ENCODE measurements at places on chromosomes 2 and 18.

DNA sequence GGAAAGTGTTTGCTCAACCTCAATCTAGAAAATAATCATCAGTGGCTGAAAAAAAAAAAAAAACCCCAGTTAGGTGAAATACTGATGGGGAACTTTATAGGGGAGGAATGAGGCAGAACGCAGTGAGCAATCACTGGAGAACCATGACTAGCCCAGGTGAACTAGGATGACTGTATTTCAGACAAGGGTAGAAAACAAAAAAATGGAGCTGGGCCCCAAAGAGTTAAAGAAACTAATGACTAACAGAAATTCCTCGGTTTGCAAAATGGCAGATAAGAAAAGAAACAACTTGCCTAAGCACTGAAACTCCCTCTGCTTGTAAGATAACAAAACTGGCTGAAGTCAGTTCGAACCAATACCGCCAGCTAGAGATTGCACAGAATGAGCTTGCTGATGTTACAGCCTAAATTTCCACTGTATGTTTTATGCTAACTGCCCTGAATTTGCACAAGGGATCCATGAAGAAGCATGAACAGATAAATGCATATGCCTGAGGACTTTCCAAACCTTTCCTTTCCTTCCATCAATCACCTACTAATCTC, 245.9 kb downstream of the METTL4 start:
- DNase-seq = no peak

DNA sequence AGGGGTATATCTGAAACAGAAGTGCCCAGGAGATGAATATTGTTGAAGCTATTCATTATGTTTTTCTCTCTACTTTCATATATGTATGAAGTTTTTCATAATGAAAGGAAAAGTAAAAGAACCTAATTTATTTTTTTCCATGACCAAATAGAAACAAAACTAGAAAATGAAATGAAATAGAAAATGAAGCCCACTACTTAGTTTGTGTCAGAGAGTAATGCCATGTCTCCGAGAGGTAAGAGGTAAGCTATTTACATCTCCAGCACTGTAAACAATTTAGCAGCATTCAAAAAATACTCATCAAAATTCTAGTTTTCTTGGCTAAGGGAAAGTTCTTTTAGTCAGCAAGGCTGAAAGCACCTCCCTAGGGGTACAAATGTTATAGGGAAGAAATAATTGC, 238.6 kb downstream of the PTH2R start:
- no peak for DNase-seq

- DNase-seq = no peak
Observed at GRCh38 chr2:8255448-8255800, 426.4 kb upstream of the ID2 start.

DNA sequence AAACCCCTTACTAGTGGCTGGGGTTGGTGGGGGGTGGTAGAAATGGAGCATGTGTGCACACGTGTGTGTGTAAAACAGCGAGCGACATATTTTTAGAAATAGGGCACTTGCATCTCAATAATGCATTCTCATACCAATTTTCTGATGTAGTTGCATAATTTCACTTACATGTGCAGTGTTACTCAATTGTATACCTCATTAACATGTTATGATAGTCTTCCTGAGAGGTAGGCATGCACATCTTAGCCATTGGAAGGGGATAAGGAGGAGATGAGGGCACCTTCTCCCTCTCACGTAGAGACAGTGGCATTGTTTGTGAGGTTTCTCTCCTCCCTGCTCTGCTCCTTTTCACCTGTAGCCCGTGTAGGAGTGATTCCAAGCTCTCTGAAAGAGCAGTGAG, 44.6 kb upstream of the RND3 start:
- DNase-seq = no peak

DNA sequence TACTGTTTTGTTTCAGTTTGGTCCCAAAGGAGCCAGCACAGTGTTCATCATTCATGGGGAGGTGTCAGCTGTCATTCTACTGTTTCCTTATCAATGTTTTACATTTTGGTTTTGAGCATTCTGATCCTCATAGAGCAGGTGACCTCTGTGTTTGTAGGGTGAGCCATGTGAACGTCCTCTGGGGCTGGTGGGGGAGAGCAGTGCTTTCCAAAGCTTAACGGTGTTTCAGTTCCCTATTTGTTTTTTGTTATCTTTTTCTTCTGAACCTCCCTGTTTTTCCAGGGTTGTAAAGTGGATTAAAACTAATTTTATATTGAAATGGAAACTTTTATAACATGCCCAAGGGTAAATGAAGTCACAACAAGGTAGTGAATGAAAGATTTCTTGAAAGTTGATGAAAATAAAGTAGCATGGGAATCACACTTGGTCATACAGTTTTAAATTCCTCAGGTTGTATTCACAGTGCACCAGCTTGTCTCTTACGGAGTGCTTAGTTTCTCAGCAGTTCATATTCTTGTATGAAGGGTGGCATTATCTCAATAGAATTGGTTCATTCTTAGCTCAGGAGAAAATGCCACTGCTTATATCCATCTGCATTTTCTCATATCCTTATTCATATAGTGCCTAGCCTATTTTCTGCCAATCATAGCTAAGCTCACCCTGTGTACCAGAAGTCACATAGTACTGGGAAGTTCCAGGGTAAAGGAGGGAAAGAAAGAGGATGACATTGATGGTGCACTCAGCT, 54.5 kb downstream of the MAP4K4 start:
- DNase-seq = no peak

GRCh38 chr2:10664652-10665051, 25.1 kb downstream of the NOL10 start:
- no peak for DNase-seq

GRCh38 chr2:172442072-172442895, 14.9 kb downstream of the ITGA6 start:
- peak; percentile 64 for DNase-seq

DNA sequence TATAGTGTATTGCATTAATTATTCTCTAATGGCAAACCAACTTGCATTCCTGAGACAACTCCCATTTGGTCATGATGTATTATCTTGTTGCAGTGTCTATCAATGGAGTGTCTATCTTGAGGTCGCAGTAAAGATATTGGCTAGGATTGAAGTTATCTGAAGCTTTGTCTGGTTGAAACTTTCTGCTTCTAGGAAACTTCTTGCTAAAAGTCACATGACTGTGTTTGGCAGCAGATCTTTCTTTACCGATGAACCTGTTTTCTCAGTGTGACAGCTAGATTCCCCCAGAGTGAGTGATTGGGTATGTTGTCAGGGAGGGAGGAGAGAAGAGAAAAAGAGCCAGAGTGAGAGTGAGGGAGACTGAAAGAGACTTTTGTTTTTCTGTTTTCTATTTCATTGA, 119.6 kb downstream of the QPCT start:
- DNase-seq = no peak

- no peak for DNase-seq
Observed at GRCh38 chr2:85452237-85452636, 33.7 kb downstream of the SH2D6 start.

- no peak for DNase-seq
Observed at GRCh38 chr18:6792391-6792790, 62.9 kb downstream of the ARHGAP28 start.

DNA sequence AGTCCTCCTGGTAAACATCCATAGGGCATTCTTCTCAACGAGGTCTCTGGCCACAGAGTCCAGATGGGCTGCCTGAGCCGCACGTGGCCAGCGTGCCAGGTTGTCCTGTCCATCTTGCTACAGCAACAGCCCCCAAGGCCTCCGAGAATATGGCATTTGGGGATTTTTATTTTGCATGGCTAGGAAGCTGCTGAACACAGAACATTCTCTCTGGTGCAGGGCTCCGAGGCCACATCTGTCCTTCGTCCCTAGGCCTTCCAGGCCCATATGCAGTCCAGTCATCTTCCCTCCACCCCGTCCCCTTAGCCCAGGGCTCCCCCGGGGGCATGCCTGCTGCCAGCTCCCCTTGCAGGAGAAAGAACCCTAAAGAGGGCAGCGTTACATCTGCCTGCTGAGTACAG, 2.3 kb downstream of the HDAC4 start:
- no peak for DNase-seq

- DNase-seq = peak; percentile 30
Observed at GRCh38 chr2:229920011-229920641, 1.7 kb downstream of the TRIP12 start.

GRCh38 chr18:44792456-44793061, 111.9 kb downstream of the SETBP1 start:
- DNase-seq = no peak

DNA sequence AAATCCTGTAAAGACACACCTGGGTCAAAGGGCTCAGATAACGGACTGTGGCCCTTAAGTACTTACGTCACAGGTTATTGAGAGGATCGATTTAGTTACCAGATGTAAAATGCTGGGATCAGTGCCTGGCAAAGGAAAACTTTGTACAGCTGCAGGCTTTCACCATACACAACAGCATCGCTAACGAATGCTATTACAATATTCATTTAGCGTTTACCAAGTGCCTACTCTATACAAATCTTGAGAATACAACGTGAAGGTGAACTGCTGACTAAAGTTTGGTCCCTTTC, 619 bp upstream of the MSH6 start:
- no peak for DNase-seq

- no peak for DNase-seq
Observed at GRCh38 chr2:95296011-95296410, 1.1 kb upstream of the KCNIP3 start.

GRCh38 chr2:226308986-226309385, 490.6 kb downstream of the IRS1 start:
- DNase-seq = no peak

DNA sequence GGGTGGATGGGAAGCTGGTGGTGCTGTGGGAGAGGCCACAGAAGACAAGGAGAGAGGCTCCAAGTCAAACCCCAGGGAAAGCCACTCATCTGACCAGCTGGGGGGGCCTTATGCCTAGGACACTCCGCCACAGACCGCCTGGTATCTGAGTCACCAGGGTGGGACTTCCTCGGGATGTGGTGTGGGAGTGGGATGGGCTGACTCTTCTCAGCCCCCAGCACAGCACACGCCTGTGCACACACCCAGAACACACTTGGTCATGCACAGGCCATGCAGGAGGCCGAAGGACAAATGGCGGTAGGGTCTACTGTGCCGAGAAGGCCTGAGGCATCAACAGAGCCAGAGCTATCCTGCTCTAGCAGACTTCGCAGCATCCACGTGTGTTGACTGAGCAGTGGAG, 136.4 kb downstream of the INHBB start:
- DNase-seq = no peak

DNA sequence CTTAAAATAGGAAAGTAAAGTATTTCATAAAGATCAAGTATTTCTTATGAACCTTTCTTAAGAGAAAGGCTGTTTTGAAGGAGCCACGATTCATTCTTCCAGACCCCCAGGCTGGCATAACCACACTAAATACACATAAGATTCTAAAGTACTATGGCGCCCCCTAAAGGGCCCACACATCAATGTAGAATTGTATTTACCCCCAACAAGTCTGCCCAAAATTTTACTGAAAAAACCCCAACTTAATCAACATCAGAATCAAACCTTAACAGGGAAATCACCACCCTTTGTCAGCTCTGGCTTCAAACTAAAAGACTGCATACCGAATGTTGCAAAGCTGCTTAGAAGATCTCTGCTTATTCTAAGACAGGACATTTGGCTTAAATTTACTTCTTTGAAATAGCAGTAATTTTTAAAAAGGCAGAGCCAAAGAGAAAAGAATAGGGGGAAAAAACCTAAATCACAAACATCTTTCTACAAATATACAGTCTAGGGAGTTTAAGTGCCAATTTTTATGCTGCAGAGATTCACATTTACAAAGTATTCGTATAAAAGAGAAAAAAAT, 20.4 kb upstream of the BCL2 start:
- DNase-seq = peak; percentile 55

- DNase-seq = no peak
Observed at GRCh38 chr2:143192106-143192505, 62.9 kb downstream of the ARHGAP15 start.

DNA sequence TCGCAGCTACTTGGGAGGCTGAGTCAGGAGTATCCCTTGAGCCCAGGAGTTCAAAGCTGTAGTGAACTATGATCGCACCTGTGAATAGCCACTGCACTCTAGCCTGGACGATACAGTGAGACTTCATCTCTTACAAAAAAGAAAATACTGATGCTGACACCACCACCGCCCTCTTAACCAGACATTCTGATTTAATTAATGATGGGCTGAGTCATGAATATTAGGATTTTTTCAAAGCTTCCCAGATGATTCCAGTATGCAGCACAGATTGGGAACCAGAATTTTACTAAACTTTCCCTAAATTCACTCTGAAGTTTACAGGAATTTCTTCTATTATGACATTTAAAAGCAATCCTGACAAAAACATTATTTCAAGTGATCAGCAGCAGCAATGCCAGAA, 130.1 kb downstream of the ERBB4 start:
- no peak for DNase-seq

DNA sequence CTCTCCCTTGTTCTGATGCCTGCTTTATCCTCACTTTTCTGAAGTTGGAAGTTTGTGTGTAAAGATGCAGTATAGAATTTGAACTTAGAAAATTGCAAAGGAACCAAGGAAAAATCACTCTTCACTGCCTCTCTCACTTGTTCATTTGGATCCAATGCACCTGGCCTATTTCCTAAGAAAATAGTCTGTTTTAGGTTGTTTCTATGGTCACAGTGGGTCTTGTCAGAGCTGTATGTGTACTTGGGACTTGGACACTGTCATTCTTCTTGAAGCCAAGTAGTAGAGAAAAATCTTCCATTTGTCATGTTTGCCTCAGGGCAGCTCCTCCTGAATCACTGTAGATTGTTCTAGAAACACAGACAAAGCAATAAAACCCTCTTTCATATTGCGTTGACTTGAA, 80.3 kb upstream of the SESTD1 start:
- DNase-seq = no peak

- no peak for DNase-seq
Observed at GRCh38 chr2:158984604-158985135, 16.2 kb downstream of the TANC1 start.

DNA sequence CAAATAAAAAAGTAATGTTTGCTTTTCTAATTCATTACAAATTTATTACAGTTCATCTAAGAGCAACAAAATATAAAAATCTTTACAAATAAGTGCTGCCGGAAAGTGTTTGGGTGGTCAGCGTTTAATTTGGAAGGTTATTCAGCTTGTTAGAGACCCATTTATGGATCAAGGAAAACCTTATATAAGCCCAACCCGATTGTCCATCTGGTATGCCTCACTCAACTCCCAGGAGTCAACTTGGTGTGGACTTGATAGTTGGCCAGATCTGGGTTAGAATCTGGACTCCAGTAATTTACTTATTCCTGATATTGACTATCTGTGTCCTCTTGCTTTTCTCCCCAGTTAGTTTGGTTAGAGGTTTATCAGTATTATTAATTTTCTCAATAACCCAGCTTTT, 106.2 kb downstream of the KCTD1 start:
- DNase-seq = no peak

GRCh38 chr18:26082475-26082874, 7.9 kb downstream of the SS18 start:
- no peak for DNase-seq

GRCh38 chr2:63408530-63408929, 179.7 kb downstream of the WDPCP start:
- DNase-seq = no peak

- DNase-seq = no peak
Observed at GRCh38 chr2:234448506-234449184, 48.2 kb downstream of the ARL4C start.
